Stimulated activated CD4-positive, alpha-beta T cell treated with anti-CD3 and anti-CD28 coated beads, Interleukin-15, amount 100 ng/mL, for 1 hour (primary cell): ENCODE measurements at places on chromosomes 7 and 10.

GRCh38 chr7:3349126-3349525, 48.1 kb downstream of the SDK1 start:
- DNase-seq = no peak

DNA sequence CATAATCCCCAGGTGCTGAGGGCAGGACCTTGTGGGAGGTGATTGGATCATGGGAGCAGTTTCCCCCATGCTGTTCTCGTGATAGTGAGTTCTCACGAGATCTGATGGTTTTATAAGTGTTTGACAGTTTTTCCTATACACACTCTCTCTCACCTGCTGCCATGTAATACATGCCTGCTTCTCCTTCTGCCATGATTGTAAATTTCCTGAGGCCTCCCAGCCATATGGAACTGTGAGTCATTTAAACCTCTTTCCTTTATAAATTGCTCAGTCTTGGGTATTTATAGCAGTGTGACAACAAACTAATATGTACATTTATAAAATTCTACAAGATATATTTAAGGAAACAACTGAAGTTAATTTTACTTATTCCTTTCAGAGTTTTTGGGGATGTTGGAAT, 170.8 kb upstream of the BET1 start:
- no peak for DNase-seq

- DNase-seq = no peak
Observed at GRCh38 chr10:441659-442058, 247.8 kb downstream of the DIP2C start.

DNA sequence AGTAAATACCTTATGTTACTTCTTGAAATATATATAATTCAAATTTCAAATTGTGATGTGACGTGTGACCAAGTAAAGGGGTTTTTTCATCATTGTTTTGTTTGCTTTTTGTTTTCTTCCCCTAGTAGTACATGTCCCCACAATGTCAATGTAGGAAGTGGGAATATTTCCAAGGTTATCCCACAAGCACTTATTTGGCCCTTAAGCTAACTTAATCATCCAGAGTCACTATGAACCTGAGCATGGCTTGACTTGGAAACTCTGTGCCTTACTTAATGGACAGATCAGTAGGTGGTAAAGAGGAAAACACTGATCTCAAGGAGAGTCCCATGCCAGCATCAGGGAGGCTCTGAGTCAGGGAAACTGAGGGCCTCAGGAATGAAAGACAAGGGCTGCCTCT, 569.3 kb upstream of the IGFBP3 start:
- DNase-seq = no peak

DNA sequence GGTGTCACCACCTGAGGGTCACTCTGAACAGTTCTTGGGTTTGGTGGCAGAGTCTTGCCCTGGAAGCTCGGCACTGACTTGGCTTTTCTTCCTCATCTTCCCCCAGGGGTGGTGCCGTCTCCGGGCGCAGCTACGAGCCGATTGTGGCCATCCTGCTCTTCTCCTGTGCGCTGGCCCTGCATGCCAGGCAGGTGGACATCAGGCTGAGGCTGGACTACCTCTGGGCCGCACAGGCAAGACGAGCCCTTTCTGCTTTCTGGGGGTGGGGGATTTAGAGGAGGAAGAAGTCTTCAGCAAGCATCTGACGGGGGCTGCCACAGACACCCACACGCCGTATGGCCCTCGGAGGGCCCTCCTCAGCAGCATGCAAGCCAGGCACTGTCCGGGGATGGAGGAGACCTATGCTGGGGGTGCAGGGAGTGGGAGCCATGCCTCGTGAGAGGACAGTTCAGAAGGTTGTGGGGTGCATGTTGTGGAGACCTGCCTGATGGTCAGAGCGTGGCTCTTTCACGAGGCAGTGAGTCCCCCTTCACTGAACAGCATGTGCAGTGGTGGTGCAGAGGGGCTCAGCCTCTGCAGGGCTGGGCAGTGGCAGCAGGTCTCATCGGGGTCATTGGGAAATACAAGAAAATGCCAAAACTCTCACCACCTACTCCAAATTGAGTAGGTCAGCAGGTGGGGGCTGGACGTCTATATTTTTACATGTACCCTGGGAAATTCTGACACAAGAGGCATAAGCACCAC, 112.4 kb downstream of the ADCY1 start:
- DNase-seq = no peak

GRCh38 chr7:105257338-105257737, 131.4 kb downstream of the SRPK2 start:
- DNase-seq = no peak

GRCh38 chr10:33913194-33913593, 578.7 kb upstream of the NRP1 start:
- DNase-seq = no peak

DNA sequence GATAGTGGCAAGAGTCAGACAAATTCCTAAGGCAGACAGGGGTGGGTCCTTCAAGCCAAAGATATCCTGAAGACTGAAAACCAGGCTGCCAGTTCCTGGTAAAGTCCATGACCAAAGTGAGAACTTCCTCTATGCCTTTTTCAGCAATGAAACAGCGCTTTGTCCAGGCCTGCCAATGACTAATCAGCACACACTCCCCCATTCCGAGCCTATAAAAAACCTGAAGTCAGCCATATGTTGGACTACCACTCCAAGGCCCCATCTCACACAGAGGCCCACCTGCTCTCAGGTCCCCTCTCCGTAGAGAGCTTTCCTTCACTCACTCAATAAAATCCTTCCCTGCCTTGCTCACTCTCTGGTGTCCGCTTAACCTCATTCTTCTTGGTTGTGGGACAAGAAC, 402.2 kb downstream of the ANKRD7 start:
- no peak for DNase-seq

DNA sequence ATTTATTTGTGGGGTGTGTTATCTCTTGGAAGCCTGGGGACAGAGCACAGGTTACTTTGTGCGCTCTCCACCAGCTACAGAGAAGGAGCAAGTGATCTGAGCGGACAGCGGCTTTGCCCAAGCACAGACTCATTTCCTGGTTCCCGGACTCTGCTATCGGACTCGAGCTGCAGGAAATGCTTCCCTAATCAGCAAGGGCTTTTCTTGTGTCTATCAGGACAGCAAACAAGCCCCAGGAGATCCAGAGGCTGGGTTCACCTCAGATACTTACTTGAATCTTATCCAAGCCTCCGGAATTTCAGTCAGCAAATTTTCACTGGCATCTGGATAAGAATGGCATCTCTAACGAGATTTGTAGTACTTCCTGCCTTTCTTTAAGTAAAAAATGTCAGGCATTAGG, 27.8 kb downstream of the MRC1 start:
- DNase-seq = no peak

GRCh38 chr7:33649476-33650441, 255.6 kb upstream of the BMPER start:
- DNase-seq = no peak

GRCh38 chr10:71211053-71211452, 1.3 kb upstream of the UNC5B start:
- no peak for DNase-seq

GRCh38 chr10:22699976-22700375, 14.4 kb downstream of the PIP4K2A start:
- no peak for DNase-seq

DNA sequence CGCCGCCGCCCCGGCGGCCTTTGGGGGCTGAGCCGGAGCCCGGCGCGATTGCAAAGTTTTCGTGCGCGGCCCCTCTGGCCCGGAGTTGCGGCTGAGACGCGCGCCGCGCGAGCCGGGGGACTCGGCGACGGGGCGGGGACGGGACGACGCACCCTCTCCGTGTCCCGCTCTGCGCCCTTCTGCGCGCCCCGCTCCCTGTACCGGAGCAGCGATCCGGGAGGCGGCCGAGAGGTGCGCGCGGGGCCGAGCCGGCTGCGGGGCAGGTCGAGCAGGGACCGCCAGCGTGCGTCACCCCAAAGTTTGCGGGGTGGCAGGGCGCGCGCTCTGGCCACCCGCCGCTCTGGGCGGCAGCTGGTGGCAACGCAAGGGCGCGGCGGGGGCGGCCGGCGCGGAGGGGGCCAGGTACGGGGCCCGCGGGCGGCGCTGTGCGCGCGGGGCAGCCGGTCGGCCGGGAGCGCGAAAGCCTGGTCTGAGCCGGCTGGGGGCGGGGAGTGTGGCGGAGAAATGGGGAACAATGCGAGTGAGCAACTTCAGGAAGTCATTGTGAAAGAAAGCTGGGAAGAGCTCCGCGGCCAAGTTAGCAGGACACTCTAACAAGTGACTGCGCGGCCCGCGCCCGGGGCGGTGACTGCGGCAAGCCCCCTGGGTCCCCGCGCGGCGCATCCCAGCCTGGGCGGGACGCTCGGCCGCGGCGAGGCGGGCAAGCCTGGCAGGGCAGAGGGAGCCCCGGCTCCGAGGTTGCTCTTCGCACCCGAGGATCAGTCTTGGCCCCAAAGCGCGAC, at the start of gene IKZF1:
Gene IKZF1 (plus strand): TSS at position 588 of the 782 bp plus-strand sequence. CDS start 14,346 bp downstream, outside the sequence.
- peak; percentile 69 for DNase-seq

DNA sequence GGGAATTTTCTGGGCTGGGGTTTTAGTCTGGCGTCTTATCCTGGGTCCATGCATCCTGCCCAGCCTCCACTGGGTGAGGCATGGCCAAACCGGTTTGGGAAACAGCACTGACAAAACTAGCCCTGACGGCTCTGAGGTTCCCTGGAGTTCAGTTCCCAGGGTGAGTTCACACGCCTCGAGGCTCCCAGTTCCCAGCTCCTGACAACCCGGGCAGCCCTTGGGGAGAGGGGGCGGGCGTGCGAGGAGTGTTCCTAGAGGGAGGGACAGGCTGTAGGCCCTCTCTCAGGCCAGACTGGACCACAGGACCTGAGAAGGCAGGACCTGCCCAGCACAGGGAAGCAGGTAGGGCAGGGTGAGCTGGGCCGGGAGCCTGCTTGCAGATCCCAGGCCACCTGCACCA, 82.3 kb upstream of the PPIF start:
- no peak for DNase-seq
